ENCODE measurements at places on chromosomes 1 and 21.

GRCh38 chr1:93440272-93440671, 7.6 kb upstream of the FNBP1L start:
- DNase-seq, result no peak

DNA sequence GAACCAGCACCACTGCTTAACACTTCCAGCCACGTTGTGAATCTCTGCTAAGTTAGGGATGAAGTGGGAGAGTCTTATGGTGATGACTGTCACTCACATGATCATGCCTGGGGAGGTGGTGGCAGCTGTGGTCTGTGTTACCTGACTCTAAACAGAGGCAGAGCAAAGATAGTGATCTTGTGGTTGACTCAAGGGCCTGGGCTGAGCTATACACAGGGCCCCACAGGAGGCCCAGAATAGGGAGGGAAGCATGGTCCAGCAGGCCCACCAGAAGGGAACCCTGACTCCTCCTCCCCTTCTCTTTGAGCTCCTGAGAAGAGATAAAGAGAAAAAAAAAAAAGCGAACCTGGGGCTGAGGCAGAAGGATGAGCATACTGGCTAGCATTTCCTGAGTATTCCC, 55.0 kb downstream of the PLXNA2 start:
- DNase-seq, result peak; percentile 29

- DNase-seq, result no peak
Observed at GRCh38 chr1:246708166-246708565, 16.0 kb upstream of the SCCPDH start.

DNA sequence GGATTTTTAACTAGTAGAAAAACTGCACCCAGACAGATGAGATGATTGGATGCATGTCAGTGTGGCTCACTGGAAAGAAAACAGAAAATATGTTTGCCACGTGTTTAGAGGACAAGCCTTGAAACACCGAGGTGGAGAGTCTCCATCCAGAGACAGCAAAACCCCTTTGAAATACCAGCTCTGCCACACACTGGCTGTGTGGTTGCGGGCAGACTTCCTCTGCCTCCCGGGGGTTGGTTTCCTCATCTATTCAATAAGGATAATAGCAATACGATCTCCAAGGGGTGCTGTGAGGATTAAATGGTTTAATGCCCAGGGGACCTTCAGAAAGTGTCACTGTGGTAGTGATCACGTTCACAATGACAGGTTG, 67.2 kb upstream of the PARP1 start:
- no peak for DNase-seq

DNA sequence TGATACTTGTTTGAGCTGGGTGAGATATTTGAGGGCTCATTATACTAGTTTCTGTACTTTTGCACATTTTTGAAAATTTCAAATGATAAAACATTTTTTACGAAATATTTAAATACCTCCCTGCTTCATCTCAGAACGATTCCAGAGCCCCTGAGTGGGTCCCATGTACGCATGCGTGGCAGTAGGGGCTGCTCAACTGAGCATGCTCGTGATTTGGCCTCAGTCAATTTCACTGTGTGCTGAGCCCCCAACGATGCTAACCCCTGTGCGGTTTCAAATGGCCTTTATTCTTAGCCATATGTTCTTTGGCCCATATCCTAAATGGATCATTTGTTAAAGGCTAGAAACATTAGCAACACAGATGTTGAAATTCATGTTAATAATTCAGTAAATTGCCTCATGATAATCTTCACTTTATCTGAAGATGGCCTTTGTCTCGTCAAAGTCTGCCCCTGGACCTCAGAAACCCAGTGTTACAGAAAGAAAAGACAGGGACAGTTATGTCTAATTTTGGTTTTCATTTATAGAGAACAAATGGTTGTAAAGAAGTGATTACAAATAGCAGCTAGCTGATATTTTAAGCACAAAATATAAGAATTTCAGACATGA, 108.2 kb downstream of the MRPS6 start:
- no peak for DNase-seq

DNA sequence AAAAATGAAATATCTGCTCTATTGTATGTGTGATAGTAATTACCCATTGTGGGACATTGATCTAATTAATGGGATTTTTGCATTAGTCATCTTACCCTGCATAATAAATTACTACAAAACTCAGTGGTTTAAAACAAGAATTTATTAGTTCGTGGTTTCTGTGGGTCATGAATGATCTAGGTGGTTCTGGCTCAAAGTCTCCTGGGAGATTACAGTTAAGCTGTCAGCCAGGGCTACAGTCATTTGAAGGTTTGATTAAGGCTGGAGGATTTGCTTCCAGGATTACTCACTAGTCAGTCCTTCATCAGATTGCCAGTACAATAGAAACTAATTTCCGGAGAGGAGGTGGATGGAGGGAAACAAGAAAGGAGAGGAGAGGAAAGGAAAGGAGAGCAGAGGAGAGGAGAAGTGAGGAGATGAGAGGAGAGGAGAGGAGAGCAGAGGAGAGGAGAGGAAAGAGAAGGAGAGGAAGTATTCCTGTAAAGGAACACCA, 60.4 kb upstream of the TNFSF4 start:
- no peak for DNase-seq

DNA sequence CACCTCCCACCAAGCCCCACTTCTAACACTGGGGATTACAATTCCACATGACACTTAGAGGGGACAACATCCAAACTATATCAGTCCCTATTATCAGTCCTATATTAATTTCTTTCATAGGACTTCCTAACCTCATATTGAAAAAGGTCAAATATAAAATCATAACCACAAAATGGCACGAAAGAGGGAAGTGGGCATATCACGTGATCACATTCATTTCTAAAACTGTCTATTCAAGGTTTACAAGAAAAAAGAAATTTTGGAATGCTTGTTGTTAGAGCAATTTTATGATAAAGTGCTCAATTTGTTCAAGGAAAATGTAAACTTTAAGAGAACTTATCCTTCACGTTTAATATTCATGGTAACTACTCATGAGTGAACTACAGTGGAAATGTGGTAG, 13.2 kb upstream of the CDC7 start:
- DNase-seq, result peak; percentile 55

All from common myeloid progenitor, CD34-positive (primary cell).